WTC11 (cell line): ENCODE measurements at places on chromosomes 7 and 10.

DNA sequence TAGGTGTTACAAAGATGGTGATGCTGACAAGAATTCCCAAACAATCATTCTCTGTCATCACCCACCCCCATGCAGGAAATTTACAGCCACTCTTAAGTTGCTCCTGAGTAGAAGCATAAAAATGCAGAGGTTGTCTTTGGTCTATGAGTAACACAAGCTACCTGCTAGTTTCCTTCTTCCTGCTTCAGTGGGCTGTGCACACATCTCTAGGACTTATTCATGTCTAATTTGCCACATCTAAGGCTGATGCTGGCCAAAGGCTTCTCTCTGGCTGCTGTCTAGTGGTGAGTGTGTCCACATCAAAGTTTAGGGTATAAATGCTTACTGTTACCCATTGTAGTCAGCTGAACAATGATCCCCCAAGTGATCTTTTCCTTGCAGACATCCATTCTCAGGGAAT, 662.5 kb downstream of the TYW1 start:
- H3K4me3 ChIP-seq, result no peak overlapping the region
- H3K4me1 ChIP-seq, result no peaks in the 10 kb centered on the region
- peaks cover 20% of the 10 kb centered on the region for H3K36me3 ChIP-seq
- H3K27me3 ChIP-seq, result peaks cover 3% of the 10 kb centered on the region
- no peak overlapping the region for H3K27ac ChIP-seq

- no peaks in the 10 kb centered on the region for H3K27me3 ChIP-seq
- no peak for DNase-seq
- no peak overlapping the region for H3K4me3 ChIP-seq
- no peak overlapping the region for H3K27ac ChIP-seq
These were observed 965.6 kb downstream of the XPNPEP1 start for GRCh38 chr10:108957681-108958080.

DNA sequence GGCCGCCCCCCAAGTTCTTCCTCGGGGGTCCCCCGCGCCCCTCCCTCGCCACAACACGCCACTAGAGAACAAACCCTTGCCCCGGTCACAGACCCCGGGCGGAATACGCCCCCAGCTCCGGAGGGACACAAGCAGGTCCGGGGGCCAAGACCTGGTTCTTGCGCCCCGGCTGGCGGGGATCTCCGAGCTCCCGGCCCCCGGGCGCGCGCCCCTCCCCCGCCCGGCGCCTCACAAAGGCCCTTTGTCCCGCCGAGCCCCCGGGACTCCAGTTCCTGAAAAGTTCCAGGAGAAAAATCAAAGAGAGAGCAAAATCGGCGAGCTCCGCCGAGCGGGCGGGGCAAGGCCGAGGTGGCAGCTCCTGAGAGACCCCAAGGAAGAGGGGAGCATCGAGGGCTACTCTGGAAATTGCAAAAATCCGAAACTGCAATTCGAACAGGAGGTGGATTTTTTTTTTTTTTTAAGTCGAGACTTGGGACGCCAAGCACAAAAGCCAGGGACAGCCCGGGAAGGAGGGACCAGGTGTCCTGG, 4.0 kb downstream of the TNRC18 start:
- DNase-seq, result peak; percentile 46
- peaks cover 29% of the 10 kb centered on the region for H3K4me1 ChIP-seq
- H3K36me3 ChIP-seq, result no peaks in the 10 kb centered on the region
- peak overlapping the region; percentile 68; the same call in 1 of the 2 replicates for H3K27ac ChIP-seq

- no peak for DNase-seq
- H3K27me3 ChIP-seq, result peaks cover 8% of the 10 kb centered on the region
- H3K36me3 ChIP-seq, result peaks cover 6% of the 10 kb centered on the region
- no peak overlapping the region for H3K4me3 ChIP-seq
- H3K4me1 ChIP-seq, result no peaks in the 10 kb centered on the region
- no peak overlapping the region for H3K27ac ChIP-seq
These were observed 41.2 kb upstream of the UBE3C start for GRCh38 chr7:157097569-157097968.

- DNase-seq, result no peak
- H3K4me3 ChIP-seq, result no peak overlapping the region
- peaks cover 42% of the 10 kb centered on the region for H3K4me1 ChIP-seq
- H3K36me3 ChIP-seq, result no peaks in the 10 kb centered on the region
- no peaks in the 10 kb centered on the region for H3K27me3 ChIP-seq
These were observed 108.0 kb downstream of the GRK5 start for GRCh38 chr10:119315128-119316001.

GRCh38 chr10:71770789-71771188, 2.5 kb downstream of the VSIR start:
- H3K4me1 ChIP-seq, result peaks cover 6% of the 10 kb centered on the region
- no peaks in the 10 kb centered on the region for H3K36me3 ChIP-seq
- no peak for DNase-seq
- peaks cover 29% of the 10 kb centered on the region for H3K27me3 ChIP-seq
- no peak overlapping the region for H3K4me3 ChIP-seq

DNA sequence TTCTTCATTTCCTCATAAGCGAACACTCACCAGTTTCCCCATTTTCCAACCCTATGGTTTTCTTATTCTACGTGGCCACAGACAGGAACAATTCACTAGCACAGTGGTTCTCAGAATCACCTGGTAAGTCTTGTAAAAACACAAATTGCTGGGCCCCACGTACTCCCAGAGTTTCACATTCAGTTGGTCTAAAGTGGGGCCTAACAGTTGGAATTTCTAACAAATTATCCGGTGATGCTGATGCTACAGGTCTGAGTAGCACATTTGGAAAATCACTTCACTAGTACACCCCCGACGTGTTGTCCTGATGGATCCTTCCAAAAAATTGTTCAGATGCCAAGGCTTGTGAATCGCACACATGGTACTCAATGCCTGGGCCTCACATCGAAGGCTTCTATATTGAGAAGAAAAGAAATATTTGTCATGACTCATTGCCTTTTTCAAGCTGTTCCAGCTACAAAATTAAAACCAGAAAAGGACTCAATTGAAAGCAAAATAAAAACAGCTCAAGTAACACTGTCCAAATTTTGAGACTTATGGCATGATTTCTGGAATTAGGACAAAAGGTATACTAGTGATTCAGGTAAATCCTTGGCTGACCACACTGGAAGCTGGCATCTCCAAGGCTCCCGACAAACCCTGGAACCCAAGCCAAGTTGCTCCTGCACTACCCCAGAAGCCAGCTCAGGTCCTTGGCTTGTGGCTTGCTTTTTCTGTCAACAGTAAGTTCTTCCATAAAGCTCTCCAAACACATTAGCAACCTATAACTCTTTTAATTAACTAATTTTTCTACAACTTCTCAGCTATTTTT, 12.9 kb upstream of the VIM start:
- peaks cover 34% of the 10 kb centered on the region for H3K4me1 ChIP-seq
- no peak for DNase-seq
- no peaks in the 10 kb centered on the region for H3K36me3 ChIP-seq
- no peak overlapping the region for H3K4me3 ChIP-seq

DNA sequence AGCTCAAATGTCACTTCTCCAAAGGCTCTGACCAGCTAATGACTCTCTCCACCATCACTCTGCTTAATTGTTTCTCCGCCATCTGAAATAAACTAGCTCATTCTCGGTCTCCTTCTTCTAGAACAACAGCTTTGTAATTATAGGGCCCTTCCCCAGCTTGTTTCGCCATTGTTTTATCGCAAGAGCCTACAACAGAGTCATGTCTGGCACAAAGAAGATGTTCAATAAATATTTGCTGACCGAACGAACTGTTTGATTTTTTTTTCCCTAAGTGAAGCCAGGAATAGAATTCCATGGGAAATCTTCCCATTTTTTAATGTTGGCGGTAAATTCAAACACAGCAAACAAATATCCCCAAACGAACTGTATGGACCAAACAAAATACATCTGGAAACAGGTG, 63.8 kb upstream of the NMT2 start:
- H3K27ac ChIP-seq, result no peak overlapping the region
- H3K36me3 ChIP-seq, result no peaks in the 10 kb centered on the region
- no peak overlapping the region for H3K4me3 ChIP-seq
- DNase-seq, result no peak

DNA sequence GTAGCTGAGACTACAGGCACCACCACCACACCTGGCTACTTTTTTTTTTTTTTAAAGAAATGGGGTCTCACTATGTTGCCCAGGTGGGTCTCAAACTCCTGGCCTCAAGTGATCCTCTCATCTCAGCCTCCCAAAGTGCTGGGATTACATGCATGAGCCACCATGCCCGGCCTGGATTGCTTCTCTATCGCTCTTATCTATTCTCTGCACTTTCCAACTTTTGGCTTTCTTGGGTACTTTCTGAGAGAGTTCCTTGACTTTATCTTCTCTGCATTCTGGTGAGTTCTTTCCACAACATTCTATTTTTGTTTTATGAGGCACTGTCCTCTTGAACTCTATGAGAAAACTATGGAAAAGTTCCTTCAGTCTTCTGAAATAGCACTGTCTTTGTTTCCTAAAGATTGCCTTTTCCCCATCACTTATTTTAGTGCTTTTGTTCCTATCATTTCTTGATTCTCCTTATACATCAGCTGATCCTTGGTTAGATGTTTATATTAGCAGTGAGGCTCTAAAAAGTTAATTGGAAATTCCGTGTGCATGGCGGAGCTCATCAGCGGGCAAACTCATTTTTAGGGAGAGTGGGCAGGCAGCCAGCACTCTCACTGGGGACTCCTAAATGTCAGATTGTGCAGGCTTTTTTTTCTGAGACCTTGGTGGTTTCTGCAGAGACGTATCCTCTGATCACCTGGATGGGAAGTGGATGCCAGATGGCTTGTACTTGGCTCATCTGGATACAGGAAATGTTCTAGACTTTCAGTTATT, 43.9 kb downstream of the HIP1 start:
- H3K4me1 ChIP-seq, result peaks cover 9% of the 10 kb centered on the region
- DNase-seq, result no peak
- no peak overlapping the region for H3K4me3 ChIP-seq
- H3K36me3 ChIP-seq, result no peaks in the 10 kb centered on the region
- no peak overlapping the region for H3K27ac ChIP-seq

GRCh38 chr10:119818889-119819270, 53.8 kb downstream of the MCMBP start:
- DNase-seq, result peak; percentile 23
- peak overlapping the region; percentile 94 for H3K27ac ChIP-seq
- peaks cover 19% of the 10 kb centered on the region for H3K36me3 ChIP-seq

- no peaks in the 10 kb centered on the region; the same call in 1 of the 2 replicates for H3K36me3 ChIP-seq
- H3K27me3 ChIP-seq, result 0 out of 2 replicates have a peak, but pooled peaks cover under 1% of the 10 kb centered on the region
- H3K27ac ChIP-seq, result no peak overlapping the region
These were observed 6.6 kb downstream of the AIFM2 start for GRCh38 chr10:70125918-70126552.

DNA sequence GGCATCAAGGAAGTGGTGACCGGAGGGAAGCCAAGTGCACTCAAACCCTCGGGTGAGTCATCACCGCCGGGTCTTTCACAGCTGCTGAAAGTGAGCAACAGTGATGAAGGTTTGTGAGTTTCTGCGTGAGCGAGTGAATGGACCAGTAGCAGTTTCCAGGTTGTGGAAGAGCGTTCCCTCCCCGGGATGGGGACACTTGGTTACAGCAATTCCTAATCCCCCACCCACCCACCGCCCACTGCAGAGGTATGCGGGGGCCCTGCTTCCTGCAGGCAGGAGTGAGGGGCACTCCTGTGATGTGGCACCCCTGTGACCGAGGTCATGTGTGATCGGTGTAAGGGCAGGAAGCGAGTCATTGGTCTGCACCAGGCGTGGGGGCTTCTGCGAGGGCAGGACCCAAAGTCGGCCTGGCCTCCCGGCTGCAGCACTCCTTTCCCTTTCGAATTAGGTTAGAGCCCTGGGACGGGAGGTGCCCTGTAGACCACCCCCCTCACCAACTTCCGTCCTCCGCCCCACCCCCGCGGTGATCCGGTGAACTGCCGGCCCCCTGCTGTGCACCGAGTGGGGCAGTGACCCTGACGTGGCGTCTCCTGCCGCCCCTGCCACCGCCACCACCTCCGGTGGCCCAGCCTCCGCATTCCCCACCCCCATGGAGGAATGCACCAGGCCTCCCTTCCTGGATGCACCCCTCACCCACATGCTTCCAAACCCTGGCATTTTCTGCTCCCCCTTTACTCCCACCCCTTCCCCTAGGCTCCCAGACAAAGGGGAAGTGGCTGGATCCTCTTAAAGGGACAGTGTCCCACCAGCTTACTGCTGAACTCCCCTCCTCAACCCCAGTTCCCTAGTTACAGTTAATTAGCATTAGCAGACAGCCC, 10.9 kb downstream of the LIMK1 start:
- H3K36me3 ChIP-seq, result peaks cover 32% of the 10 kb centered on the region
- H3K27ac ChIP-seq, result peak overlapping the region; percentile 98
- peak overlapping the region; percentile 67 for H3K4me3 ChIP-seq
- DNase-seq, result peak; percentile 79

GRCh38 chr10:108204528-108205305, 1040.2 kb upstream of the SORCS1 start:
- H3K36me3 ChIP-seq, result no peaks in the 10 kb centered on the region
- no peak overlapping the region for H3K4me3 ChIP-seq
- no peaks in the 10 kb centered on the region for H3K27me3 ChIP-seq

- DNase-seq, result no peak
- H3K36me3 ChIP-seq, result no peaks in the 10 kb centered on the region
- no peak overlapping the region for H3K4me3 ChIP-seq
- H3K4me1 ChIP-seq, result 0 out of 2 replicates have a peak, but pooled peaks cover 3% of the 10 kb centered on the region
- H3K27ac ChIP-seq, result no peak overlapping the region
These were observed 62.4 kb upstream of the TAS2R16 start for GRCh38 chr7:123057911-123058310.
